Activated CD4-positive, alpha-beta T cell treated with anti-CD3 and anti-CD28 coated beads, Interleukin-2, amount 10 ng/mL, durations not matched to agents 24 days and 14 days (primary cell): ENCODE measurements at places on chromosomes 3 and 15.
A peak's percentile ranks its signal among the peaks of the same experiment; 100 is the strongest.

- peaks cover 4% of the 10 kb centered on the region for H3K36me3 ChIP-seq
- H3K4me3 ChIP-seq = no peak within 1 kb of the TSS
- DNase-seq = no peak
- peaks cover 14% of the 10 kb centered on the region for H3K4me1 ChIP-seq
These were observed at the start of gene POPDC2 for GRCh38 chr3:119660474-119661440. TSS of gene POPDC2 (minus strand) at chr3:119660589. CDS start at chr3:119660423, 166 bp downstream.

DNA sequence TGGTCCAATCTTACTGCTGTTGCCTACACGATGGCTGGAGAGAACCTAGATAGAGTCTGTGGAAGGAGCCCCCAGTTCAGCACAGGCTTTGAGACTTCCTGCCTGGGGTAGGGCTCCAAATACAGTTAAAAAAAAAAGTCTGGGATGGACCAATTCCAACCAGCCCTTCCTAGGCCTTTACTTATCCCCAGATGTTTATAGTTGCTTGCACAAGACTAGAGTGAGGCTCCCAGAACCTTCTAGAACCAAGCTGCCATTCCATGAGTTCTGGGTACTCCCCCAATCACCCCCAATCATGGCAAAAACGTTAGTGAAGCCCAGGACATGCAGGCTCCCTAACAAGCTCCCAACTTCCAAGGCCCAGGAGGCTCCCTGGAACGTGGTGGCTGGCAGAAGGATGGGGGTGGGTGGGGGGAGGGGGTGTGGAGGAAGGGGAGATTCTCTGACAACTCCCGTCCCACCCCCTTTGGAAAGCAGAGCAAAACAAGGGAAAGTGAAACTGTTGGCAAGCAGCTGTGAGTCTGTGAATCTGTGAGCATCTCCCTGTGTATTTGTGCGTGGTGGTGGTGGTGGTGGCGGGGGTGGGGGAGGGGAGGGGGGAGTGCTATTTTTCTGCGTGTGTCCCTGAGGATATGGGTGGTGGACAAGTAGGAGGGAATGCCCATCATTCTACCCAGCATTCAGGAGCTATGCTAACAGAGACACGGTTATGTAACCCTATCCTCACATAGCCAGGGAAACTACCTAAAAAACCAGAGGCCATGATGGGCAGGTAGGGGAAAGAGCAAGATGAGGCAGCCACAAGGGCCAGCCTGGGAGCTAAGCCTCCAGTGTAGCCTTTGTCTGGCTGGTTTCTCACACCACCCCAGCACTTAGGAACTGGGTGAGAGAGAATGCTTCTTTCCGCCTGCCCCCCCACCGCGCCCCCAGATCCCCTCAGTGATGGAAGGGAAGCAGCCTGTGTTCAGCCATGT is 2.0 kb downstream of the MST1R start:
- no peaks in the 10 kb centered on the region for H3K36me3 ChIP-seq
- peak; percentile 67 for DNase-seq
- no peaks in the 10 kb centered on the region for H3K27me3 ChIP-seq

GRCh38 chr3:30107531-30107930 is 498.9 kb upstream of the TGFBR2 start:
- no peak overlapping the region for H3K27ac ChIP-seq
- no peaks in the 10 kb centered on the region for H3K4me1 ChIP-seq
- no peak for DNase-seq
- H3K36me3 ChIP-seq = peaks cover 2% of the 10 kb centered on the region
- H3K27me3 ChIP-seq = peaks cover 23% of the 10 kb centered on the region

DNA sequence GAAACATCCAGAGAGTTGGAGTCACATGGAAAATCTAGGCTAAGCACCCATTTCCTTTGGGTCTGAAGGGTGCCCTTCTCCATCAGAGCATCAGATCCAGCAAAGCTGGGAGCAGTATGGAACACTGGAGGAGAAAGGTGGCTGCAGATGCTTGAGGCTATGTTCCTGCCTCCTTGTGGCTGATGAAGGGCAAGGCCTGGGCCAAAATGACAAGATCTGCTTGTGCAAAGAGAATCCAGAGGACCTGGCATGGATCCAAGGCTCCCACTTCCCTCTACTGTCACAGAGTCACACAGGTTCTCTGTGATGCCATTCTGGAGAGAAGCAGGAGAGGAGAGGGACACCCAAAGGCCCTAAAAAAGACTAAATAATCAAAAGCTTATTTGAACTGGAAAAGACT is 9.2 kb upstream of the ATP8B4 start:
- no peak overlapping the region for H3K4me3 ChIP-seq
- H3K27ac ChIP-seq = no peak overlapping the region
- H3K27me3 ChIP-seq = no peaks in the 10 kb centered on the region
- peaks cover 38% of the 10 kb centered on the region for H3K4me1 ChIP-seq
- no peak for DNase-seq

- peaks cover 8% of the 10 kb centered on the region for H3K27me3 ChIP-seq
- H3K27ac ChIP-seq = no peak overlapping the region
- no peaks in the 10 kb centered on the region for H3K4me1 ChIP-seq
These were observed 109.3 kb upstream of the MRPS22 start for GRCh38 chr3:139234491-139234890.
